NT2/D1 (cell line): ENCODE measurements at places on chromosomes 4 and X.

GRCh38 chr4:179585761-179586160, 2143.5 kb upstream of the AGA start:
- no peak for DNase-seq

GRCh38 chr4:187017147-187017546, 293.5 kb upstream of the FAT1 start:
- no peak for DNase-seq

DNA sequence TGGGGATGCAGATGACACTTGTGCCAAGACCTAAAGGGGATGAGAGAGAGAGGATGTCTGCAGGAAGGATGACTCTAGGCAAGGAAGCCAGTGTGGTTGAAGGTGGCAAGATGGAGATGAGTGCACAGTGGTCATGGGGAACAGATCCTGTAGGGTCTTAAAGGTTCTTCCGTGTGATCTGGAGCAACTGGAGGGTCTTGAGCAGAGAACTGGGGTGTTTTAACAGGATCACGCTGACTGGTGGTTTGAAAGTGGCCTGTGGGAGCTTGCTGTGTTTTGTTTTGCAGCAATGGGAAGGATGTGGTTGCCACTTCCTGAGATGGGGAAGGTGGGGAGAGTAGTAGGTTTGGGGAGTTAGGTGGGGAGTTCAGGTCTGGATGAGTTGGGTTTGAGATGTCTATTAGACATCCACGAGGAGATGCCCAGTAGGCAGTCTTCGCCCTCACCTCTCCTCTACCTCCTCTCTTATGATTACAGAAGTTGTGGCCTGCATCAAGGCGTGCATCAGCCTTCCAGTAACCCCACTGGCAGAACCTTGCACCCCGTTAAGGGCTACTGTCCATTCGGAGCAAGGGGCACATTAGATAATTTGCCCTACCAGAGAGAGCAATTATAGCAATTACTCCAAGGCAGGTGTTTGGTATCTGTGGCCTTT, 1.4 kb upstream of the STBD1 start:
- DNase-seq: no peak

DNA sequence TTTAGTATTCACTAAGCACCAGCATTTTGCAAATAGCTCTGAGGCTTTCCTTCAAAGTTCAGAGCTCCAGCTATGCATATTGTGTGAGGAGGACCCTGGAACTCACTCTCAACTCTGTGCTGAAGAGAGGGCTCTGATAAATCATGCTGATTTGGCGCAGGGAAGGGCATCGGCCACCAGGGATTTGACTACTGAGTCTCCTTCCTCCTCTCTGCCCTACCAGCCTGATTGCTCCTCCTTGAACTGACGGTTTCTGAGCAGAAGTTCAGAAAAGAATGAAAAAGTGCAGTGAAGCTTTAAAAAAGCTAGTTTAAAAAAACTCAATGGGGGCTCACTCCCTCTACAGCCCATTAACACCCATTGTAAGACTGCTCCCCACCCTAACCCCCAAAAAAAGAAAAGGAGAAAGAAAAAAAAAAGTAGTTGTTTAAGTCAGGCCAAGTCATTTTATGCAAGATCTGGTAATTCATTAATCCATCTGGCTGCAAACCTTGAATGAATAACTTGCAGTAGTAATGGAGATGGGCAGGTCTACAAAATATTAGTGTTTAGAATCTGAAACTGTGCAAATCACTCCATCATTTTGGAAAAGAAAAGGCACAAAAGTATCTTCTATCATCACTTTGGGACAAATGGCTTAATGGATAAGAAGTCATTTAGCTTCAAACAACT, 13.3 kb downstream of the PPARGC1A start:
- DNase-seq: no peak

DNA sequence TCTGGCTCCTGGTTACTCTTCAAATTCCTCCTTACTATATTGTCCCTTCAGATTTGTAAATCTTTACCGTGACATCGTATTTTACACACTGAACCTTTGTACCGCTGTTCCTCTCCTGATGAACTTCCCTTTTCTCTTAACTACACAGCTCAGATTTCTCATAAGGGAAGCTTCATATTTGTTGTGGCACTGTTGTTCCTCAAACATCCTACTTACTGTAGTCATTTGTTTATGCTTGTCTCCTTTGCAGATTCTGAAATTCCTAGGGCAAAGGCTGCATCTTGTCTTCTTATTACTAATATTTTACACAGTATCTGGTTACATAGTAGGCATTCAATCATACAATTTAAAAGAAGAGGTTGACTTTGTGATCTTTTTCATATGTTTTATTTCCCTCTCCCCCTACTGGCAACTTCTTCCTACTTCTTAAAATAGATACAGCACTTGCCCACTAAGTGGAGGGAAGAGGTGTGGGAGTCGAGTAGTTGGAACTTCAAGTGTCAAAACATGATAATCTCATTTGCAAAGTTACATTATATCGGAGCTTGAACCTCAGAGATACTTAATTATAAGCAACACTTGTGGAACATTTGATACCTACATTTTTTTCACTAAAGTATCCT, 50.0 kb downstream of the TET2 start:
- DNase-seq: no peak
